ENCODE measurements at places on chromosomes 2 and 18.

GRCh38 chr2:128941751-128942150 lies 623.1 kb upstream of the HS6ST1 start:
- no peak for DNase-seq

GRCh38 chr18:26614374-26614773 lies 66.0 kb upstream of the KCTD1 start:
- no peak for DNase-seq

DNA sequence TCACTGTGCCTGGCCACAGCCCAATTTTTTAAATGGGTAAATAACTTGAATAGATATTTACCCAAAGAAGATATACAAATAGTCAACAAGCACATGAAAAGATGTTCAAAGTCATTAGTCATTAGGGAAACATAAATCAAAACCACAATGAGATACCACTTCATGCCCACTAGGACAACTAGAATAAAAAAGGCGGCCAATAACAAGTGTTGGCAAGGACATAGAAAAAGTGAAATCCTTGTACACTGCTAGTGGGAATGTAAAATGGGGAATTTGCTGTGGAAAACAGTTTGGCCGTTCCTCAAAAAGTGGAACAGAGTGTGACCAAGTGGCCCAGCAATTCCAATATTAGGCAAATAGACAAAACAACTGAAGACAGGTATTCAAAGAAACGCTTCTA lies 270.1 kb downstream of the TFCP2L1 start:
- no peak for DNase-seq

- no peak for DNase-seq
These were observed 81.9 kb downstream of the SLC66A3 start for GRCh38 chr2:11237122-11237521.

- no peak for DNase-seq
These were observed 261.3 kb downstream of the MBD5 start for GRCh38 chr2:148282201-148282600.

DNA sequence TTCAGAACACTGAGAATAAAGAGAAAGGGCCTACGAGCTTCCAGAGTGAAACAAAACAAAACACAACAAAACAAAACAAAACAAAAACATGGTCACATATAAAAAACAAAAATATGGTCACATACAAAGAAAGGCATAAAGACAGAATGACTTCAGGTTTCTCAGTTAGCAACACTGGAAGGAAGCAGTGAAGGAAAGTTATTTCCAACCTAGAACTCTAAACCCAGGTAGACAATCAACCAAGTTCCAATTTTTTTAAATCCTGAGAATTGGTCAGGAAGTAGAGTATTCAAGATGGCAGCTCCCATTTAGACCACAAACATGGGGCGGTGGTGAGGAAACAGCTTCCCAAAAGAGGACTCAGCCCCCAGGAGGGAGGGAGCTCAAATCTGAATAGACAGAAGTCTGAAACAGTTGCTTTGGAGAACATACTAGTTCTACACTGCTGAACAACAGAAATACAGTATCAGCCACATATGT lies 9.1 kb downstream of the DRC1 start:
- no peak for DNase-seq

GRCh38 chr2:20551260-20551944 lies 99.5 kb downstream of the HS1BP3 start:
- no peak for DNase-seq

- no peak for DNase-seq
These were observed 23.5 kb upstream of the SKOR2 start for GRCh38 chr18:47274961-47275360.

DNA sequence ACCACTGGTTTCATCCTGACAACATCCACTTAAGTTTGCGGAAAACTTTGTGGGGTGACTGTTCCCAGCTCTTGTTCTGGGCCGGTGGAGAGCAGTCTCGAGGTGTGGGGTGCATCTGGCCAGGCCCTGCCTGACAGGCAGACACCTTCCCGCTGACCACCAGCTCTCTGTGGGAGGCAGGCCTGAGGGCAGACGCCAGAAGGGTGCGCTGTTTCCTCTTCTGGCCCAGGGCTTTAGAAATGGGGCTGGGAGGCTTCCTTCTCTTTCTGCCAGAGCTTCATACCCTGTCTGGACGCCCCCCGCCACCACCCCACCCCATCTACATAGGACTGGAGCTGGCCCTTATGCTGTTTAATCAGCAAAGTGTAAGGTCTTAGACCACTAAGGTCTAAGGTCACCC lies 263.8 kb downstream of the LOXHD1 start:
- DNase-seq: no peak

Measured in activated T-cell treated with anti-CD3 and anti-CD28 coated beads, Interleukin-2, amount 50 U/mL, for 72 hours (primary cell).